Esophagus squamous epithelium (tissue), 5 donors: ENCODE measurements at places on chromosomes 13 and 19.

DNA sequence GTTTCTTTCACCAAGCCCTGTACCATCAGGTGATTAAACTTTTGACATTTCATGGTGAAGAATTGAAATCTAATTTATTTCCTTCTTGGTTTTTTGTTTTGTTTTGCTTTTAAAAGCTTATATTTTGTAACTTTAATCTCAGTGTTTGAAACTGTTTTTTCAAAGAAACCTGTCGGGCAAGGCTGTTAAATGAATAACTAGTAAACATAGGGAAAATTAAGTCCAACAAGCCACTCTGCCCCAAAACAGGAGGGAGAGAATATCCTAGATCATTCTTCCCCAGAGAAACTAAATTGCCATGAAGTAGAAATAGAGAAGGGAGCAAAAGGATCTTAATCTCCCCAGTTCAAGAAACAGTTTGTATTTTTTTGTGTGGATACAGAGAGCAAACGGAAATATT is 98.2 kb downstream of the FREM2 start:
- no peak for DNase-seq

DNA sequence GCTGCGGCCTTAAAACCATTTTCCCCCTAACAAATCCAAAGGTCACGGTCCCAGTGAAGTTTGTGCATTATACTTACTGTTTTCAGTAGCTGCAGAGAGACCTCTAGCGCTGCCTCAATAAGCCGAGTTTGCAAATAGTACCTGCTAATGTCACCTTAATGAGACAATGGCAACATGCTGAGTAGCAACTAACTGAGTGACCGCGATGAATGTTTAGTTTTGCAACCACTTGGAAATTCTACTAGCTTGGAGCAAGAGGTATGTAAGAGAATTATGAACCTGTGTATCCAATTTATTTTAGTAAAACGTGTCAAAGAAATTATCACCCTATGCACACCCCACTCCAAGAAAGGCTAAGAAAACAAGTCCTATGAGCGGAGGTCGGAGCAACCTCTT is 1.2 kb downstream of the KPNA3 start:
- DNase-seq: no peak

DNA sequence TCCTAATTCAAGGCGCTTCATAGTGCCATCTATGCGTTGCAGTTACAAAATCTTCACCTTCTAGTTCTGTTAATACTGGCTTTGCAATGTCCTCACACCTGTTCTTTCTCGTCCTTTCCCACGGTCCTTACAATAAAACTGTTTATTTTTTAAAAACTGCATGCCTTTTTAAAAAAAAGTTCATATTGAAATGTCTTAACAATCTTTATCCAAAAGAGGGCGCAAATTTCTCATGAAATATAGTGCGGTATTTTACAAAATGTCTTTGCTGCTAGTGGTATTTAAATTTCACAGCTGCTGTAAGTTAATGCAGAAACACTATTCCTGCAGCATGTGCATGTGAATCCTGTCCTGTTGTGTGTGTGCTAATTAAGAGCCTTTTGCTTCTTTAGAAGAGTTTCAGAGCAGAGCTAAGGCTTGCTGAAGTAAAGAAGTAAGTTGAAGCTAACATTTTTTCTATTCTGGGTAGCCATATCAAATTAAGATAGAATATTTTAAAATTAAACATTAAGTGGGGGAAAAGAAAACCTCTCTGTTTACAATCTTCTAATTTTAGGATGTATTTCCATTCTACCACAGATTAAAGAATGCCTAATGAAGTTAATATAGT is 15.8 kb upstream of the CLDN10 start:
- DNase-seq: no peak

- DNase-seq: no peak
Observed at GRCh38 chr13:110277357-110277975, 29.5 kb downstream of the COL4A1 start.

DNA sequence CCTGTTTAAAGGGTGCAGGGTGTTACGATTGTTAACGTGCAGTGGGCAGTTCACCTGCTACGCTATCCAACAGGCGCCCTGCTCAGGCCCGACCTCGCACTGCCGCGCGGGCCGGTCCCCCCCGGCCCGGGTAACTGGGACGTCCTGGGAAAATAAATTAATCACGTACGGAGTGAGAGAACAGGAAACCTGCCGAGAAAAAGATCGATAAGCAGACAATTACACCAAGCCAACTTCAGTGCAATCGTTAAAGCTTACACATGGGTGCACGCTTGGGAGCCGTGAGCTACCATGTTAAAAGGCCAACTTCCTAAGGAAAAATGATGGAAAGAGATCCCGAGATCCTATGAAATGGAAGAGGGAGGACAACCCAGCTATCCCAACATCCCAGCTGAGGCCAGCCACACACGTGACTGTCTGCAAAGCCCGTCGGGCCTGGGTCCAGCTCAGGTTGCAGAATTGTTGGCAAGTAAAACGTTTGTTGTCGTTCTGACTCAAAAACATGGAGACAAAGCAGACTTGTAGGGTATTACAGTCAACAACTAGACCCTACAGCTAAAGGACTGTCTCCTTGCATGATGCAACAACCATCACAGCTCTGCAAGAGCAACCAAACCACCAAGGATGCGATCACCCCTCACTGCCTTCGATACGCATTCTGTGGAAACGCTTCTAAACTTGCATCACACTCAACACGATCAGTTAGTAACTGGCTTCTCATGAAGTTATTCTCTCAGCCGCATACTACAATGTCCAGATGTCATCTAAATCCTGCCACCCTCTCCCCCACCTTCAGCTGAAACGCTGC is 741 bp upstream of the TUBGCP3 start:
- DNase-seq: no peak

- no peak for DNase-seq
Observed at GRCh38 chr19:13150931-13151604, 857 bp downstream of the IER2 start.

DNA sequence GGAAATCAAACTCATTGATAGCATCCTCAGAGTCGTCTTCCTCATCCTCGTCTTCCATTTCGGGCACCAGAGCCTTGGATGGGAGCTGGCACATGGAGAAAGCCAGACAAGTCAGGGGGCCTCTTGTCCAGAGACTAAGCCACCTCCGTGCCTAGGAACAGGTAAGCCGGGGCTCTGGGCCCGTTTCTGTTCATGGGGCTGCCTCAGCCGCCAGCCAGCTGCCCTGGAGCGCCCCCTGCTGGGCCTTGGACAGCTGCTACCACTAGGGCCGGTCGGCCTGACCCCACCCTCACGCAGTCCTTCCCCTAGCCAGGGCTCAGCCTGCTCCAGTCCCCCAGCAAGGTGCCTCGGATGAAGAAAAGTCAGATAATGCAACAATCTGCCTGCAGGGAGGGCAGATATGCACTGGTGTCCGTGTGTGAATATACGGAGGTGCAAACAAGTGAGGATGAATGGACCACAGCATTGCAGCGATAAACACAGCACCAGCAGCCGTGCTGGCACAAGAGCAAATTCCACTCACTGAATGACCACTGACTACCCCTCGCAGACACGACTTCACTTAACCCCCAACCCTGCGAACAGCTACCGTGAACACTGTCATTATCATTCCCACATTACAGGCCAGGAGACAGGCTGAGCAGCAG is 11.9 kb upstream of the PRKD2 start:
- DNase-seq: no peak

DNA sequence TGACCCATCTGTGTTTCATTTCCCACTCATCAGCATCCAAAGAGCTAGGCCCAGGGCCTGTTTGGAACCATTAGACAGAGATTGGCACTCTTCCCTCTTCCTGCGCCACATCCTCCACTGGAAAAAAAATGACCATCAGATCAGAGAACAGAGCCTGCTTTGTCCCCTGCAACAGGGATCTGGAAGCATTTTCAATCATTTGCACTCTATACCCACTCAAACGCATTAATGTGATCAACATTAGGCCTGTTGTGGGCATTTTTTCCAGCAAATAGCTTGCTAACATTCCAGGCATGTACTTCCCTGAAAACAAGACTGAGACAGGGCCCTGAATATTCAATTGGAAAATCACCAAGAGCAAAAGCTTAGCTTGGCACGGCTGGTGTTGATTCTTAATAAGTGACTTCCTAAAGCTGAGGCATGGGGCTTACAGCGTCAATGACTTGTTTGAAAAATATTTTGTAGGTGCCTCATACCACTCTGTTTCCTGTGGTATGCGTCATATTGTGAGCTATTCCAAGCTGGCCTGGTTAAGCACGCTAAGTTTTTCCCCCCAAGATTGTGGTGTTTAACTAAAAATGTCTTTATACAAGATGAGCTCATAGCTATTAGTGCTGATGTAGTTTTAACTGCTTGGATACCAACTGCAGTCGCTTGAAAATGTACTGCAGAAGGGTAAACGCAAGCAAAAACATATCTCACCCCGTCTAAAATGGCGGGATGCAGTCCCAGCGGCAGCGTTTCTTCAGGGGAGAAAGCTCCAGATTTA is 404.4 kb downstream of the SPRY2 start:
- no peak for DNase-seq

DNA sequence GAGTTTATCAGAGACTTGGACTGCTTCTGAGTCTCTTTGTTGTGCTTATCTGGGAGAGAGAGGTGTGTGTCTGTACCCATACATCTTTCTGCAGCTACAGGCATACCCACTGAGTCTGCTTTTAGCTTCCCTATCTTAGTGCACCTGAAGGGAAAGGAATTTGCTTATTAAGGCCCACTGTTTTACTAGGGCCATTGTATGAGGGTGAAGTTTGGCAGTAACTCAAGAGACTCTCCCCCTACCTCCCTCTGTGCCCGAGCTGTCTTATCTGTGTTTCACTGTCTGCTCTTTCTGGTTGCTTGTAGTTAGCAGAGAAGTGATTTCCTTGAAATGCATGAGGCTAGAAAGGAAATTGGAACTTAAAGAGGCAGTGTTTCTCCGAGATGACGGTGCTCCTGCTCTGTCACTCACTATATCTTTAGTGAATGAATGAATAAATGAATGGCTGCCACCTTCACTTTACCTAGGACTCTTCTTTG is 678 bp upstream of the CD33 start:
- DNase-seq: no peak

DNA sequence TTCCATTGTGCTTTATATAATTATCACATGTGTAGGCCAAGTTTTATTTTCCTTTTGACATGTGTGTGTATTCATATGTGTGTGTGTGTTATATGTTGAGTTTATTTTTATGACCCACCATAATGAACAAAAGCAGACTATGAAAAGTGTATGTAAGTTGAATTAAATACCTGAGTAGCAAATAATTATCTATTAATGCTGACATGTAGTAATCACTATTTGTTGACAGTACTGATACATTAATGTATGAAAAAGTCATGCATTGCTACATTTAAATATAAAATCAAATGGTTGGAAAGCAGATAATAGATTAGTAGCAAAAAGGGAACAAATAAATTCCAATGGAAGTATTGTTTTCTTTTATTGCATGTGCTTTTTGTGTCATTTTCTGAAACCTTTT is 1948.5 kb upstream of the PCDH20 start:
- no peak for DNase-seq

DNA sequence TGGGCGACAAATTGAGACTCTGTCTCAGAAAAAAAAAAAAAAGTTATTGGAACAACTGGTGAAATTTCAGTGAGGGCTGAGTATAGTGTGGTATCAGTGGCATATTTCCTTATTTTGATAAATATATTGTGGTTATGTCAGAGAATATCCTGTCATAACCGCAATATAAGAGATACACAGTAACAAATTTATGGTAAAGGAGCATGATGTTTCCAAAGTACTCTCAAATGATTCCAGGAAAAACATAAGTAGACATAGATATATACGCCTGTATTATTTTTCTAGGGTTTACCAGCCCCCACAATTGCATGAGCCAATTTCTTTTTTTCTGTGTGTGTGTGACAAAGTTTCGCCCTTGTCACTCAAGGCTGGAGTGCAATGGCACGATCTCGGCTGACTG is 5.7 kb upstream of the C5AR1 start:
- DNase-seq: no peak

- no peak for DNase-seq
Observed at GRCh38 chr13:32624441-32624840, 38.2 kb downstream of the PDS5B start.

GRCh38 chr13:76925115-76925514 is 23.2 kb upstream of the ACOD1 start:
- DNase-seq: no peak

DNA sequence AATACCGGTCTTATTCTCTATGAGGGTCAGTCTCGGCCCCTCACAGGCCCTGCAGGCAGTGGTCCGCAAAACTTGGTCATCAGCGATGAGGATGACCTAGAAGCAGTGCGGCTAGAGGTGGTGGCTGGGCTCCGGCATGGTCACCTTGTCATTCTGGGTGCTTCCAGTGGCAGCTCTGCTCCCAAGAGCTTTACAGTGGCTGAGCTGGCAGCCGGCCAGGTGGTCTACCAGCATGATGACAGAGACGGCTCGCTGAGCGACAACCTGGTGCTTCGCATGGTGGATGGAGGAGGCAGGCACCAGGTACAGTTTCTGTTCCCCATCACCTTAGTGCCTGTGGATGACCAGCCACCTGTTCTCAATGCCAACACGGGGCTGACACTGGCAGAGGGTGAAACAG is 1.8 kb downstream of the FREM2 start:
- DNase-seq: no peak

- no peak for DNase-seq
Observed at GRCh38 chr19:46366620-46367292, 19.9 kb downstream of the PPP5C start.

DNA sequence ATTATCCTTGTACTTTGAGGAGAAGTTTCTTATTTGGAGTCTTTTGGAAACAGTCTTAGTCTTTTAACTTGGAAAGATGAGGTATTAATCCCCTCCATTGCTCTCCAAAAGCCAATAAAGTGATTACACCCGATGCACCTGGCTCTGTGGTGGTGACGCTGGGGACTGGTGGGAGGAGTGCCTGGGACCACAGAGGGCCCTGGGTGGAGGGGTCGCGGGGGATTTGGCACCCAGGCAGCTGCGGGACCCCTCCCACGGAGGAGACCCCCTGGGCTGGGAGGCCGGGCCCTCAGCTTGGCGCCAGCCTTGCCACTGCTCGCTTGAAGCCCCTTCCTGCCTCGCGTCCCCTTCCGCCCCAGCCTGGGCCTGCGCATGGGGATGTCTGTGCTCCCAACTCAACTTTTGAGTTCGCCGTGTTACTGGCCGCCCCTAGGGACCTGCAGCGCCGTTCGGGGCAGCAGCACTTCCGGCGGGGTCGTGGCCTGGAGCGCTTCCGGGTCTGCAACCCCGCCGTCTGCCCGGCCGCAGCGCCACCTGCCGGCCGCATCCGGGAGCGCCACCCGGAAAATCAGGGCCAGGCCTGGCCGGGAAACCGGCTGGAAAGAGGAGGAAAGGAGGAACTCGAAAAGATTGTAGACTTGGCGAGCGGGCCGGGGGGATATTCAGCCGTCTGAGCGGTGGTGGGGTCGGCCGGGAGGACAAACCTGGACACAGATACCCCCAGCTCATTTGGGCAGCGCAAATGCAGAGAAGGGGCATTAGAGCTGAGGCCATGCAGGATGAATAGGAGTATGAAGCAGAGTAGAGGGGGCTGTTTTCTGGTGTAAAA is 8.4 kb downstream of the PEAK3 start:
- no peak for DNase-seq

GRCh38 chr19:49316284-49316683 is 8.7 kb downstream of the SLC6A16 start:
- DNase-seq: no peak
